ENCODE measurements at places on chromosomes 1 and 21.

DNA sequence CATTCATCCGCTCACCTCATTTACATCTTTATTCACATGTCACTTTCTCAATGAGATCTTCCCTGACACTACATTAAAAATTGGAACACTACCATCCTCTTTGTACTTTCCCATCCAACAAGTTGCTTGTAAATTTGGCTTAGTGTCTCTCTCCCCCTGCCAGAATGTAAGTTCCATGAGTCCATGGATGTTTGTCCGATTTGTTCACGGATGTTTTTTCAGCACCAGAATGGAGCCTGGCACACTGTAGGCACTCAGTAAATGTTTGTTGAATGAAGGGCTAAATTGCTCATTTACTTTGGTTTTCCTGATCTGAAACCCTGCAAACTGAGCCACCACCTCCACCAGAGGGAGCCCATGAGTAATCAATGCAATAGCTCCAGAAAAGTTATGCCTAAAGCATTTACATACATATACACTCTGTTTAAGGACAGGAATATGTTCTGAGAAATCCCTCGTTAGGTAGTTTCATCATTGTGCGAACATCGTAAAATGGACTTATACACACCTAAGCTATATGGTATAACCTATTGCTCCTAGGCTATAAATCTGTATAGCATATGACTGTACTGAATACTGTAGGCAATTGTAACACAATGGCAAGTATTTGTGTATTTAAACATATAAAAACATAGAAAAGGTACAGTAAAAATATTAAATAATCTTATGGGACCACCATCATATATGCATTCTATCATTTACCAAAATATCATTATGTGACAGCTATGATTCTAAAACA is 2.8 kb upstream of the EYA3 start:
- DNase-seq = no peak

DNA sequence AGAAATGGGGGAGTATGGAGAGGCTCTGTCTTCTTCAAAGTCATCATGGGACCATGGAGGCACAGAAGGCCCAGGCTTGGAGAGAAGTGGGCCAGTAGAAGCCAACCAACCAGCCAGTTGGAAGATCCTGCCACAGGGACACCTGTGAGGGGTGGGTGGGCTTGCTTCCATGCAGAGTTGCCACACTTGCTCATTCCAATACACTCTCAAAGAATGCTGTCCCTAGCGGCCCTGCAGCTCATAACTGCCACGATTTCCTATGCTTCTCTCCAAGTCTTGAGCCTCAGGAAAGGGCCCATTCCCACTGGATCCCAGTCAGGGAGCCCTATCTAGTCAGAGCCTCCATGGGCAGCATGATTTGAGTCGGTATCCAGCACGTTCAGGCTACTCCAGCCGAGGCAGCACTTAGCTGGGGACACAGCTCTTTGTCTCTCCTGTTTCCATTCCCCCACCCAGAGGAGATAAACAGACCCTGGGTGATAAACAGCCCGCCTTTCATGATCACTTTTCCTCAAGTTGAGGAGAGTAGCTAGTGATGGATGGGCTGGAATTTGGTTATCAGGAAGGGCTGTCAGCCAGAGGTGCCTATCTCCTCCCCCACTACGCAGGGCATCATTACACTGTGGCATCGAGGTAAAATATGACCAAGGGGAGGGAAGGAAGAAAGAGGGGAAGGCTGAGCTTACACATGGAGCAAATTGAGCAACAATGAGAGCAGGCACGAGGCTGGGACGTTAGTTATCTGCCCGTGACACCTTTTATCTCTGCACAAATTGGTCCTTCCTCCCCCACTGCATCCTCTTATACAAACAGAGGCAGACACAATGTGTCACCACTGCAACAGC is 64.6 kb downstream of the ERI3 start:
- no peak for DNase-seq

- no peak for DNase-seq
These were observed 311.8 kb downstream of the PTPRU start for GRCh38 chr1:29548091-29548490.

- no peak for DNase-seq
These were observed 805.8 kb downstream of the ADGRL2 start for GRCh38 chr1:82606546-82606945.

GRCh38 chr21:43609501-43610340 is 49.6 kb downstream of the HSF2BP start:
- peak; percentile 71 for DNase-seq
